GM12878 (cell line): ENCODE measurements at places on chromosomes 1 and 21. TPM values are rescaled to one million over a fixed set of nuclear protein-coding genes. Genes with fewer than 3 reads are reported as not detected.

The KCNE2 gene
- not detected in 2 replicates for polyA plus RNA-seq

The OR2L3 gene
- not detected in 2 replicates for polyA plus RNA-seq

The CCDC181 gene
- not detected in 2 replicates for polyA plus RNA-seq

The FNDC5 gene
- polyA plus RNA-seq: 0.11 and 0.15 TPM in 2 replicates

The PADI1 gene
- not detected in 2 replicates for polyA plus RNA-seq

The GRIK1 gene
- 0.09 TPM in 1 of 2 replicates, not detected in the other for polyA plus RNA-seq

The CATSPERE gene
- polyA plus RNA-seq: 0.17 and 0.28 TPM in 2 replicates

The TRIM67 gene
- not detected in 2 replicates for polyA plus RNA-seq
